Stimulated activated effector memory CD8-positive, alpha-beta T cell treated with anti-CD3 and anti-CD28 coated beads, Interleukin-12 subunit alpha, Interleukin-12 subunit beta, amount 100 ng/mL, for 72 hours (primary cell): ENCODE measurements at places on chromosomes 1 and 21.

GRCh38 chr1:172971241-172971640, 79.5 kb downstream of the TNFSF18 start:
- DNase-seq: no peak

GRCh38 chr1:29342351-29342750, 106.0 kb downstream of the PTPRU start:
- no peak for DNase-seq

- no peak for DNase-seq
Observed at GRCh38 chr1:4179914-4180735, 280.1 kb upstream of the C1orf174 start.

GRCh38 chr1:51856745-51857144, 21.8 kb downstream of the NRDC start:
- DNase-seq: no peak

GRCh38 chr1:77308889-77309621, 27.2 kb downstream of the AK5 start:
- no peak for DNase-seq

- no peak for DNase-seq
Observed at GRCh38 chr1:32242341-32242851, 4.6 kb upstream of the FAM167B start.

- no peak for DNase-seq
Observed at GRCh38 chr1:89519779-89520358, 4.8 kb upstream of the LRRC8B start.

GRCh38 chr1:175520186-175520585, 223.2 kb downstream of the TNR start:
- no peak for DNase-seq

DNA sequence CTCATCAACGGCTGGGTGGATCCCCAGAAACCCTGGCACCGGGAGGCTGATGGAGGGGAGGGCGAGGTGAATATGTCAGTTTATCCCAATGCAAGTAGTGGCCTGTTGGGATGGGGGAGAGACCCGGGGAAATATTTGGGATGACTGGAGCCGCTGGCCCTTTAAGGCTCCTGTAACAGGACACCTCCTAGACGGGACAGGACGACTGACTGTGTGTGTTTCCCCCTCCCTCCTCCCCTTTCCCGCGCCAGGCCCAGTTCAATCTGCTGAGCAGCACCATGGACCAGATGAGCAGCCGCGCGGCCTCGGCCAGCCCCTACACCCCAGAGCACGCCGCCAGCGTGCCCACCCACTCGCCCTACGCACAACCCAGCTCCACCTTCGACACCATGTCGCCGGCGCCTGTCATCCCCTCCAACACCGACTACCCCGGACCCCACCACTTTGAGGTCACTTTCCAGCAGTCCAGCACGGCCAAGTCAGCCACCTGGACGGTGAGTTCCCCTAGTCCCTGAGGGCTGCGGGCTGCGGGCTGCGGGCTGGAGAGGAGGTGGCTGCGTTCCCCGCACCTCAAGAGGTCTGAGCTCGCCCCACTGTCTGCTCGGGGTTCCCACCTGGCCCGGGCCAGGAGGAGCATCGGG, 44.8 kb upstream of the CCDC27 start:
- DNase-seq: no peak

DNA sequence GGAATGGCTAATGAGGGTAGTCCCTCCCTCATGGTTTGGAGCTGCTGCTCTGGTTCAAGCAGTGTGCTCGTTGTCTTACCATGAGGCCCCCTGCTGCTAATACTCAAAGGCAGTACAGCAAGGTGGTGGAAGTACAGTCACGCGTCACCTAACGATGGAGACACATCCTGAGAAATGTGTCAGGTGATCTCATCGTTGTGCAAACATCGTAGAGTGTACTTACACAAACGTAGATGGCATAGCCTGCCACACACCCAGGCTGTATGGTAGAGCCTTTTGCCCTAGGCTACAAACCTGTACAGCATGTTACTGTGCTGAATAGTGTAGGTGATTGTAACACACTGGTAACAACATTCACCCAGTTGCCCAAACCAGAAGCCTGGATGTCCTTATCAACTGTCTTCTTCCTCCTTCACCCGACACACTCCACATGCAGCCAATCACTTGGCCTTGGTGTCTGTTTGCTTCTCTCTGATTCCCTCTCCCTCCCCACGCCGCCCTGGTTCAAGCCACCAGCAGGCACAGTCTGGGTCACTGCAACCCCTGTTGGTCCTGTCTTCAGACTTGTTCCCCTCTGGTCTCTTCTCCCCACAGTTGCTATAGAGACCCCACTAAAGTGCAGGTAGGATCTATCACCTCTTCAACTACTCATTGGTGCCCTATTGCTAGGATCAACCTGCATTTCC, 6.0 kb upstream of the KCNA2 start:
- no peak for DNase-seq

DNA sequence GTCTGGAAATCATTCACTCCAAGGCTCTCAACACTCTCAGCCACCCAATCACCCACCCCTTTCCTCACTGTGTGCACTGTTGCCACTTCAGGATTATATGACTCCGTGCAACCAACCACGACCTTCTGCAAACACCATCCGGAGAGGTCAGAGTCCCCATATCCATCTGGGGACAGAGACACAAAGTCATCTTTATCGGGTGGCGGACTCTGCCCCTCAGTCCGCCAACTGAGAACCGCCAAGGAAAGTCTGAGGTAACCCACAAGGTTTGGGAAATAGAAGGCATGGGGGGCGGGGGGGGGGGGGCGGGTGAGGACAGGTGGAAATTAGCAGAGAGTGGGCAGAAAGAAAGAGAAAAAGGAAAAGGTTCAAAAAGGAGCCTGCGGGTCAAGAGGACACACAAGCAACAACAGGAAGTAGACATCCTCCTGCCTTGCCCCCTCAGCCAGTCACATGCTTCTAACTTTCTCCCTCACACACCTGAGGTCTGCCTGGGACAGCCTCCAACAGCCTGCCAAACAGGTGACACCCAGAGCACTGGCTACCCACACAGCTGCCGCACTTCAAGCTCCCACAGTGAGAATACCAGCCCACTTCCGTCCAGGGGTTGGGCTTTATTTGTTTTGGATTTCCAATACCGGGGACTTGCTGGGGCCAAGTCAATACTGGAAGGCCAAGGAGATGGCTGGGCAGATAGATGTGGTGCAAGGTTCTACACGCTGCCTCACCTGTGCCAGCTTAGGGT, 58.1 kb downstream of the SSBP3 start:
- no peak for DNase-seq

DNA sequence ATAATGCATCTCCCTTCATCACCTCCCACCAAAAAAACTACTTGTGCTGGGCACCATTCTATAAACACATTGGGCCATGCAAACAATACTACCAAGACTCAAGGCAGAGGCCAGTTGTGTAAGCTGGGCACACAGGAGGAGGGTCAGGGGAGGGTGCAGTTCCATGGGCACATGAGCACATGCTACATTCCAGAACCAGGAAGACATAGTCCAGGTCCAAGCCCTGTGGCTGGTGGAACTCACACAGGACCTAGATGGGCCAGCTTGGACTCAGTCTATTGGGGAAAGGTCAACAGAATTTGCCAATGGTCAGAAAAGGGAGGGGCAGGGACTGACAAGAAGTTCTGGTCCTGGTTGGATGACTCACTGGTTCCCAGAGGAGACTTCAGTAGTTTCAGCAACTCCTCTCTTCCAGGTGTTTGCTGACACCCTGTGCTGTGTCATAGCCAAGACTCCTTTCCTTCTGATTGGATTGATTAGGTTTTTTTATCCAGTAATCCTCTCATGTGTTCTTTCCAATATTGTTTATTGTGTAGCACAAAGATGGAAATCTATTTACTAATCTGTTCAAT, 249.7 kb downstream of the C1orf94 start:
- DNase-seq: no peak

DNA sequence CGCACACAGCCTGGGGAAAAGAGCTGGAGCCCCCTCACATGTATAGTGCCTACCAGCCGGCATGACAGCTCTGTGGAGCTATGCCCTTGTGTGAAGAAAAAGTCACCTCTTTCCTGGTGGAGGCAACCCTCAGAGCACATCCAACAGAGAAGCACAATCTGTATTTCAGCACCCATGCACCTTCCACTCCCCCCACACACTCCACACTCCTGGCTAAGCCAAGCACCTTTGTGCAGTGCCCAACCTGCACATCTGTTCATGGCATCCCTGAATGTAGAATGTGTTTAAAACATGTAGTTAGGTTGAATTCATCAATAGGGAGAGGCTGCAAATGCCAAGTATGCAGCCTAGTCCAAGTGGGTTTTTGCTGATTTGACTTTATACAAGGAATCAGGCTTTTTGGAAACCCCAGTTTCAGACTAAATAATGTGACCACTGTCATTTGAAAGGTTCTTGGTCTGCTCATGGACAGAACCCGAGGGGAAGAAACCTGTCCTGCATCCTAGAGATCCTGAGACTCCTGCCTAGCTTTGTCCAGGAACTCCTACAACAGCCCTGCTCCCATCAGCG, 197.1 kb downstream of the TOMM20 start:
- DNase-seq: no peak

DNA sequence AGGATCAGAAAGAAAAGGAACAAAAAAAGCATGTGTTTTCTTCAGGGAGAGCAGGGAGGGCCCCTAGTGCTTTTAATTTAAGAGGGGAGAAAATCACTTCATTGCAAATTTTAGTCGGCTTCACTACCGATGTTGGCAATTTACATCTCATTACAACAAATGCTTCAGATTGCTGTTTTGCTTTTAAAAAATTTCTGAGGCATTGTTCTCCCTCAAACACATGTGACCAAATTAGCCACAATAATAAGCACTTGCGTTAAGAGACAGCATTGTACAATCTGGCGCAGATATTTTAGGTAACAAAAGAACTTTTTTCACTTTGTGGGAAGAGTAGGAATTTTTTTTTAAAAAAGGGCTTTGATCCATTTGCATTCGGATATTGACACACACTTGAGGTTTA, 29.8 kb downstream of the BEND5 start:
- DNase-seq: no peak

DNA sequence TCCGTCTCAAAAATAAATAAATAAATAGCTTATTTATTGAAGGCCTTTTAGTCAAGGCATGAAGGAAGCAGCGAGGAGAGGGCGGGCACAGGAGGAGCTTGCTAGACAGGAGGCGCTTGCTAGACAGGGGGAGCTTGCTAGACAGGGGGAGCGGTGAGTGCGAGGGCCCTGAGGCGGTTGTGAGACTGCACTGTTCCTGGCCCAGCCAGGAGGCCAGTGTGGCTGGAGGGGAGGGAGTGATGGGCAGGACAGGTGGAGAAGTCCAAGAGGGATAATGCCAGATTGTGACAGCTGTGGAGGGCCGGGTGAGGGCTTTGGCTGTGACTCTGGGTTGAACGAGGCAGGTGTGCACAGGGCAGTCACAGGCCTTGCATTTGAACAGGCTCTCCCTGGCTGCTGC, 18.2 kb downstream of the KIF17 start:
- no peak for DNase-seq

GRCh38 chr1:159921251-159921650, 4.1 kb downstream of the TAGLN2 start:
- DNase-seq: no peak

- DNase-seq: no peak
Observed at GRCh38 chr1:154794608-154795007, 75.5 kb downstream of the KCNN3 start.
